ENCODE measurements at places on chromosomes 11 and 22. TPM values are rescaled to one million over a fixed set of nuclear protein-coding genes. Genes with fewer than 3 reads are reported as not detected.

The OR4D10 gene
- total RNA-seq = not detected

The TRIM6 gene
- total RNA-seq = 2.1 TPM

The PHLDA2 gene
- 63.9 TPM for total RNA-seq

The TRIM48 gene
- total RNA-seq = not detected

The PTPRJ gene
- total RNA-seq = 18.1 TPM

GRCh38 chr11:81946831-81947230 lies 786.8 kb downstream of the FAM181B start:
- no peak for DNase-seq

GRCh38 chr11:44718057-44718456 lies 8.7 kb upstream of the TSPAN18 start:
- DNase-seq = no peak

GRCh38 chr11:35752115-35752514 lies 89.5 kb downstream of the TRIM44 start:
- no peak for DNase-seq

- no peak for DNase-seq
Observed at GRCh38 chr22:22431271-22432220, 77.0 kb downstream of the ZNF280B start.

Measured in chondrocyte (in vitro differentiated cells).